Ascending aorta (tissue), 2 donors: ENCODE measurements at places on chromosomes 11 and 22. TPM values are rescaled to one million over a fixed set of nuclear protein-coding genes. Genes with fewer than 3 reads are reported as not detected.

OR5M10 gene
- total RNA-seq = not detected

IGLL1 gene
- total RNA-seq = not detected

RAPSN gene
- total RNA-seq = not detected

GCAT gene
- 4.5 TPM for total RNA-seq

STX3 gene
- total RNA-seq = 18.0 TPM

C11orf97 gene
- not detected for total RNA-seq

ANKK1 gene
- not detected for total RNA-seq

RIMBP3C gene
- total RNA-seq = not detected

NLRP10 gene
- not detected for total RNA-seq

RCN1 gene
- 85.0 TPM for total RNA-seq

CSNK2A3 gene
- total RNA-seq = 0.53 TPM

ARHGAP20 gene
- total RNA-seq = 4.9 TPM

RPLP2 gene
- 897 TPM for total RNA-seq

CD3D gene
- total RNA-seq = not detected

ENTHD1 gene
- total RNA-seq = 0.21 TPM

CFAP300 gene
- total RNA-seq = not detected

LRRC55 gene
- total RNA-seq = not detected

CACNA1I gene
- total RNA-seq = not detected

SCGB2A2 gene
- not detected for total RNA-seq

KMT5B gene
- total RNA-seq = 82.0 TPM

MRGPRF gene
- 209 TPM for total RNA-seq

ANGPTL5 gene
- not detected for total RNA-seq

HMBS gene
- total RNA-seq = 82.8 TPM

OR8G1 gene
- not detected for total RNA-seq

DBX1 gene
- total RNA-seq = not detected
